ENCODE measurements at places on chromosomes 1 and 21.

GRCh38 chr21:35428489-35428888, 379.4 kb upstream of the RUNX1 start:
- no peak for DNase-seq

- no peak for DNase-seq
These were observed 52.9 kb downstream of the MRPS6 start for GRCh38 chr21:34126269-34126668.

DNA sequence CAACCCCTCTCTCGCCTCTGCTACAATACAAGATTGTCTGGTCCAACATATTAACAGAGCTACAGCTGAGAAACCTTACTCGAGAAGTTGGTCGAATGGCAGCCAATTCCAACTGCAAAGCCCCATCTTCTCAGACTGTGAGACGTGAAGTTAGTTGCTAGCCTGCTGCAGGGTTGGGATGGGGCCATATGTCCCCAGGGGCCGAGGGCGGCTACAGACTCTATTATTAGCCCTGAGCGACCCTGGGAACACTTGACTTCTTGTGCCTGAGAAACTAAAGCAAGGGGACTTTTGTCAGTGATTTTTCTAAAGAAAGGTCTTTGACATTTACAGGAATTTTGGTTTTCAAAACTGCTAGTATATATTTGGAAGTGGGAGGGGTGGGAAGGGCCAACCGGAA, 13.7 kb downstream of the NCF2 start:
- no peak for DNase-seq

- DNase-seq: no peak
These were observed 63.9 kb downstream of the SDC3 start for GRCh38 chr1:30844631-30845030.

GRCh38 chr1:231801042-231801585, 174.5 kb downstream of the DISC1 start:
- no peak for DNase-seq

- DNase-seq: no peak
These were observed 21.4 kb downstream of the WNT4 start for GRCh38 chr1:22121421-22121911.

DNA sequence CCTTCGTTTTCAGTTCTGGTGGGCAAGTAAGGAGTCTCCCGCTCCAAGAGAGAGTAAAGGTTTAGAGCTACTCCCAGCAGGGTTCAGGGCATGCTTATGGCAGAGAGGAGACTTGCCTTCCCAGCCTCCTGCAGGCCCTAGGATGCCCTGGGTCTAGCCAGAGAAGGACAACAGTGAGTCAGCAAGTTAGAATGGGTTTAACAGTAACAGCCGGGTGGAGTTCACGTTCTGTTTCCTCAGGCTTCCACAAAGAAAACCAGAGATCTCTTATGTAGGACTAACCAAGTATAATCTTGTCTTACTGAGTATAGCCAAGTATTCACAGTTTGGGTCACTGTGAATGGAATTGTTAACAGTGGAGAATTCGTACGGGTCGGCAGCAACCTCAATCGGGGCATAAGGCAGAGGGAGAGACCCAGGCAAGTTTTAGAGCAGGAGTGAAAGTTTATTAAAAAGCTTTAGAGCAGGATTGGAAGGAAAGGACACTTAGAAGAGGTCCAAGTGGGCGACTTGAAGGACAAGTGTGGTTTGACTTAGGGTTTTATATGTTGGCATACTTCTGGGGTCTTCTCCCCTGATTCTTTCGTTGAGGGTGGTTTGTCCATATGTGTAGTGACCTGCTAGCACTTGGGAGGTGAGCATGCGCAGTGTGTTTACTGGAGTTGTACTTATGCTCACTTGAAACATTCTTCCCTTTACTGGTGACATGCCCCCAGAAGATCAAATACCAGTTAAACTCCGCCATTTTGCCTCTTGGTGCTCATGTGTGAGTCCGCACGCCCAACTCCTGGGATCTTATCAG, 4.5 kb downstream of the OVAAL start:
- DNase-seq: peak; percentile 71

GRCh38 chr1:160244209-160244608, 18.1 kb downstream of the DCAF8 start:
- DNase-seq: no peak

- DNase-seq: no peak
These were observed 29.4 kb downstream of the OVAAL start for GRCh38 chr1:180588121-180588520.

DNA sequence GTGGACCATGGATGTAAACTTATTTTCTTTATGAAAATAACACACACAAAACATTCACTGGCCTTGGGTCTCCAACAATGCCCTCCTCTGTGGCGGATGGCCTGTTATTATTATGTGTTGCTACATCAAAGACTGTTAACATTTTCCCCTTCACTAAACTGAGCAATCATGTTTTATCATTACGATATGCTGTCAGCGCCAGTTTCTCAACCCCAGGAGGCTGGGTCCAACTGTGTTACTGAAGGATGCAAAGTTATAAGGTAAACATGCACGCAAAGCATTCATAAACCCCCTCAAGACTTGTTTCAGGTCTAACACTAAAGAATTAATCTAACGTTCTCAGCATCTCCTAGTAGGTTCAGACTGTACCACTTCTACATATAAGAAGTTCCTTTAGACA, 6.0 kb upstream of the DUSP10 start:
- DNase-seq: no peak

DNA sequence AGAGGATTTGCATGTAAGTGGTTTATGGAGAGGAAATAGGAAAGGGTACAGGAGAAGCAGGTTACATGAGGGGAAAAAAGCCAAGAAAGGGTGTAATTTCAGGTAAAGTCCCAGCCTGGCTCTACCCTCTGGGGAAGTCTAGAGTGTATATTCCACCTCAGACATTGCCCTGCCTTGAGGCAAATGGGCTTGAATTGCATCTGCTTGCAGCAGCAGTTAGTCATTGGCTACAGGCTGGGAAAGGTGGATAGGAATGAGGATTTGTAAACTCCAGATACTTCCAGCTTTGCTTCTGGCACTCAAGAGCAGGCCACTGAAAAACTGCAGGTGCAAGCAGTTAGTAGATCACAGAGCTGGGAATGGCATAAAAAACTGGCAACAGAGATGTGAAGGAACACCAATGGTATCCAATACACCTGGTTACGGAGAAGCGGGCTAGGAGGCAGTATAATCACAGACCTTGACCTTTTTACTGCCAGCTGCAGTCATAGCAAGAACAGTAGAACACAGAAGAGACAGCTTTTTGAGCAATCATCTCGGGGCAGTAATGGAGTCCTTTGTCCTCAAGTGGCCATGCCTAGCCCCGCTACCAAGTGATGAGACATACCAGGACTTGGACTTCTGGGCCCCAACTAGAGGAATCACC, 226.9 kb upstream of the NRIP1 start:
- no peak for DNase-seq

GRCh38 chr1:25993197-25993951, 4.5 kb downstream of the PAFAH2 start:
- peak; percentile 67 for DNase-seq

DNA sequence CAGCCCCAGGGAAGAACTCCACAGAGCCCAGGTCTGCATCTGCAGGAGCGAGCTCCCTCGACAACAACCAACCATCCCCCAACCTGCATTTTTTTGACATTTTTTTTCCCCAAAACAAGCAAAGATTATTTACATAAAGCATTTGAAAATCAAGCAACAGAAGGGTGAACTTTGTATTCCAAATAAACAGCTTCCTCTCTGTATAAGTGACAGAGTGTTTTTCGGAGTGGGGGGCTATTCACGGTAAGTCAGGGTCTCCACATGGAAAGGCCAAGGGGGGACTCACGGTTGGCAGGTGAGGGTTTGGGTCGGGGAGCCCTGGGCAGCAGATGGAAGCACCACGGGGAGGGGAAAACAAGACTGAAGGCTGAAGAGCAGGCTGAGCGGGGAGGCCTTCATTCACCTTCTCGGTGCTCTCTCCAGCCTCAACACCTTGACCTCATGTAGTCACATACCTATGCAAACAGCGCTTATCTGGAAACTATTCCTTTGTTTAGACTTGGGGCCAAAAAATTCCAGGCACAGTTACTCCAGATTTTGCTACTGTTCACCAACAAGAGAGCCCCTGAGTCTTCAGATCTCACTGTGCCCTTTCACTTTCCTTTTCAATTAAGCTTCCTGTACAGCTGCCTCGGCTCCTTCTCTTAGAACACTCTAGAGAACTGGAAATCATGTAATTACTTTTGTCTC, 27.6 kb downstream of the C2CD2 start:
- peak; percentile 94 for DNase-seq

GRCh38 chr1:93588206-93588605, 93.4 kb downstream of the BCAR3 start:
- no peak for DNase-seq

- no peak for DNase-seq
These were observed 932 bp upstream of the FCRLA start for GRCh38 chr1:161706113-161706481.

DNA sequence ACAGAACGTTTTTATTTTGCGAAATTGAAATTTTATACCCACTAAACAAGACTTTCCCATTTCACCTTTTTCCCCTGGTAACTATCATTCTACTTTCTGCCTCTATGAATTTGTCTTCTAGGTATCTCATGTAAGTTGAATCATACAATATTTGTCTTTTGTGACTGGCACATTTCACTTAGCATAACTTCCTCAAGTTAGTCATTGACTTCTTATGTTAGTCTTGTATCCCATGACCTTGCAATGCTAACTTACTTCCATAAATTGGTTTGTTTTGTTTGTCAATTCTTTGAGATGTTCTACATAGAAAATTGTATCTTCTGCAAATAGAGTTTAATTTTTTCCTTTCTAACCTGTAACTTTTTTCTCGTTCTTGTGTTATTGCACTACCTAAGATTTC, 26.9 kb downstream of the SH3BP5L start:
- no peak for DNase-seq

GRCh38 chr1:119323216-119323982, 45.2 kb upstream of the HAO2 start:
- DNase-seq: no peak

DNA sequence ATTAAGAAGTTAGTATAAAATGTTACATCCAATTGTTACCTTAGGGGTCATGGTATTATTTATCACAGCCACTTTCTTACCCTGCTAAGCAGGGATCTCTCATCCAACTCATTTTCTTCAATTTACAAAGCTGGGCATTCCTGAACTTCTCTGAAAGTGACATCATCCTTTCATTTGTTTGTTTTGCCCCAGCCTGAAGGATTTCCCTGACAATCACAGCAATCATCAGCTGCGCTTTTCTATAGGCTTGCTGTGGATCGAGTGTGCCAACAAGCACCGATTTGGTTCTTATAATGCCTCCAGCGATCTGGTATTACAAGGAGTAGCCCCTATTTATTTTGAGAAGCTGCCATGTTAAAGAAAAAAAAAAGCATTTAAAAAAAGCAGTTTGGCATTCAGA, 240.2 kb downstream of the USH2A start:
- no peak for DNase-seq

GRCh38 chr1:67639361-67639760, 45.6 kb upstream of the GADD45A start:
- DNase-seq: no peak

GRCh38 chr1:7784492-7785071, 491 bp downstream of the PER3 start:
- no peak for DNase-seq

DNA sequence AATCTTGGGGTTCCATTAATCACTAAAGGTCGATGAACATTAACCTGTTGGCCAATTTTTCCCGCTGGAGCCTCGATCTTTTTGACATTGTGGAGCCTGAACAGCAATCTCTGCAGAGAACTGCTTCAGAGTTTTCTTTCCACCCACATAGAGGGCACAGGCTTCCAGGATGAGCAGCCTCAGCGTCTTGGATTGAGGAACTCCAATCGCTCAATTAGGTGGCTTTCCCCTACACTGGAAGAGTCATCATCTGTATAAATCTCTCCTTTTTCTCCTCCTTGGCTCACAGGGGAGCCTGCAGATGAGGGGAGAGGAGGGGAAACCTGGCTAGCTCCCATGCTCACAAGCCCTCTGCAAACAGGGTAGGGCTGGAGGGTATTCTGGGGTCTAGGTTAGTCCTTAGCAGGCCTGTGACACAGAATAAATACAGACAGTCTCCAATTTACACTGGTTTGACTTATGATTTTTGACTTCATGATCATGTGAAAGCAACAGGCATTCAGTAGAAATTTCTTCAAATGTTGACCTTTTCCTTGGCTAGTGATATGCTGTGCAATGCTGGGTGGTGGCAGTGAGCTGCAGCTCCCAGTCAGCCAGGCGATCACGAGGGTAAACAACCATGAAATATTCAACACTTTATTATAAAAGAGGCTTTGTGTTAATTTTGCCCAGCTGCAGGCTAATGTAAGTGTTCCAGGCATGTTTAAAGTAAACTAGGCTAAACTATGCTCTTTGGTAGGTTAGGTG, 80.8 kb downstream of the PGBD5 start:
- DNase-seq: no peak

DNA sequence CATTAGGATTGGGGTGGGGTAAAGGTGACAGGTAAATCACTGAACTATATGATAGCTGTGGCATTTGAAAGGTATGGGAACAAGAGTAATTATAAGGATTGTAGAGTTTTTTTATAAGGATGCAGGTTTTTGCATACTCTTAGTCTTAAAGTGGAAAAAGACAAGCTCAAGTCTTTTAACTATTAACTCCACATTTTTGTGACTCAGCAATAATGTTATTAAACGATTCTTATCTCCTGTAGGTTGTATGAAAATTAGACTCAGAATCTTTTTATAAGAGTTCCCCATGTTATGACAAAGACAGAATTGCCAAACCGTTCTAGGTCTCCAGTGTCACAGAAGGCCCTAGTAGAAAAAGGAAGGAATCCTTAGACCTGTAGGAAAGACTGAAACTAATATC, 49.9 kb upstream of the TTLL7 start:
- DNase-seq: no peak

DNA sequence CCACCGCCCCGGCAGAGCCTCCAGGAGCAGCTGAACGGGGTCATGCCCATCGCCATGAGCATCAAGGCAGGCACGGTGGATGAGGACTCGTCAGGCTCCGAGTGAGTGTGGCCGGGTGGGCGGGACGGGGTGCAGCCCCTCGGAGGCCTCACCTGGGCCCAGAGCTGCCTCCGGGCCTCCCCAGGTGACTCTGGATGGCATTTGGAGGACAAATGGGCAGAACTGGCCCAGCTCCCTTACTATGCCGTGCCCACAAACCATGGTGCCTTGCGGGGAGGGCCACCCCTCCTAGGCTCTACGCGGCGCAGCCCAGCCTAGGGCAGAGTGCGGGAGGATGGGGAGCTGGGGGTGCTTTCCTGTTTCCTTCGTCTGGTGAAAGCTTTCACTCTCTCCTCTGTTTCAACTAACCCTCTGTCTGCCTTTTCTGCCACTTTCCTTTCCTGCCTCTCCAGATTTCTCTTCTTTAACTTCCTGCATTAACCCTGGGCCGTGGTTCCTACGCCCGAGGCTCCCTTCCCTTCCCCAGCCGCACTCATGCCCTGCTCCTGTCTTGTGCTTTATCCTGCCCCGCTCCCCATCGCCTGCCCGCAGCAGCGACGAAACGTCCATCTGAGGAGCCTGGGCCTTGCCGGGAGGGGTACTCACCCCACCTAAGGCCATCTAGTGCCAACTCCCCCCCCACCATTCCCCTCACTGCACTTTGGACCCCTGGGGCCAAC, 9.2 kb downstream of the PSRC1 start:
- no peak for DNase-seq

Measured in OCI-M1 (cell line).